Stimulated activated CD4-positive, alpha-beta T cell treated with anti-CD3 and anti-CD28 coated beads, Interleukin-1b, Interleukin-23, amount 100 ng/mL, for 1 hour (primary cell): ENCODE measurements at places on chromosomes 7 and 10.

DNA sequence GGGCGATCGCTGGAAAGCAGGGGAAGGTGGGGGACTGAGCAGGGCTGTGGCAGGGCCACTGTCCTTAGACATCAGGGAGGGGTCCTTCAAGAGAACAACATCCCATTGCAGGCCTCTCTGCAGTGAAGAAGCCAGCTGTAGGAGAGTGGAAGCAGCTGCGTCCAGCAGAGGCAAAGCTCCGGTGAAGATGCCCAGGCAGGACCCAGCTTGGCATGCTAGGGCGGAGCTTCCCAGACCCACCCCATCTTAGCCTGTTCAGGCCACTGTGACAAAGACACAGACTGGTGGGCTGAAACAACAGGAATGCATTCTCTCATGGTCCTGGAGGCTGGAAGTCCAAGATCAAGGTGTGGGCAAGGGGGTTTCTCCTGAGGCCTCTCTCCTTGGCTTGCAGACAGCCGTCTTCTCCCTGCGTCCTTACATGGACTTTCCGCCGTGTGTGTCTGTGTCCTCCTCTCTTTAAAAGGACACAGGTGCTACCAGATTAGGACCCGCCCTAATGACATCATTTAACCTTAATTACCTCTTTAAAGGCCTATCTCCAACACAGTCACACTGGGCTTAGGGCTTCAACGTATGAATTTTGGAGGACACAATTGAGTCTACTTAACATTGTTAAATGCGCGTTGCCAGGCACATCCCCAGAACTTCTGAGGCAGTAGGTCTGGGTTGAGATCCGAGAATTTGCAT is 178.1 kb upstream of the GRB10 start:
- no peak for DNase-seq

GRCh38 chr7:44065431-44066110 is at the start of gene PGAM2:
TSS of gene PGAM2 (minus strand) at chr7:44065567. CDS start at chr7:44065529, 38 bp downstream.
- no peak for DNase-seq

GRCh38 chr10:81414038-81414437 is 461.0 kb upstream of the NRG3 start:
- DNase-seq: no peak

GRCh38 chr7:29196191-29196590 is 1.6 kb downstream of the CHN2 start:
- DNase-seq: no peak

- DNase-seq: no peak
Observed at GRCh38 chr10:91076991-91077548, 143.4 kb upstream of the PCGF5 start.

GRCh38 chr7:125563964-125564529 is 634.4 kb upstream of the POT1 start:
- DNase-seq: no peak
